ENCODE measurements at places on chromosomes 4 and X. TPM values are rescaled to one million over a fixed set of nuclear protein-coding genes. Genes with fewer than 3 reads are reported as not detected.

DNA sequence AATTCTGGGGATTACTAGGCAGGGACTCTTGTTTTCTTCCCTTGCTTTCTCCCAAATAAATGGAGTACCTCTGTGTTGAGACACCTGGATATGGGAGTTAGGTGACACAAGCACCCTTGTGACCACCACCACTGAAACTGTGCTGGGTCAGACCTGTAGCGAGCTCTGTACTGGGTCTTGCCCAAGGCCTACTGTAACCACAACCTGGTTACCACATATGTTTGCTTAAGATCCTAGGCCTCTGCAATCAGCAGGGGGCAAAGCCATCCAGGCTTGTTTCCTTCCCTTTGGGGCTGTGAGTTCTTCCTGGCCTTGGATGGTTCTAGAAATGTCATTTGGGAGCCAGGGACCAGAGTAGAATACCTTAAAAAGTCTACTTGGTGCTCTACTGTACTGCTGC lies 49.4 kb downstream of the LPAR4 start:
- DNase-seq = no peak

DNA sequence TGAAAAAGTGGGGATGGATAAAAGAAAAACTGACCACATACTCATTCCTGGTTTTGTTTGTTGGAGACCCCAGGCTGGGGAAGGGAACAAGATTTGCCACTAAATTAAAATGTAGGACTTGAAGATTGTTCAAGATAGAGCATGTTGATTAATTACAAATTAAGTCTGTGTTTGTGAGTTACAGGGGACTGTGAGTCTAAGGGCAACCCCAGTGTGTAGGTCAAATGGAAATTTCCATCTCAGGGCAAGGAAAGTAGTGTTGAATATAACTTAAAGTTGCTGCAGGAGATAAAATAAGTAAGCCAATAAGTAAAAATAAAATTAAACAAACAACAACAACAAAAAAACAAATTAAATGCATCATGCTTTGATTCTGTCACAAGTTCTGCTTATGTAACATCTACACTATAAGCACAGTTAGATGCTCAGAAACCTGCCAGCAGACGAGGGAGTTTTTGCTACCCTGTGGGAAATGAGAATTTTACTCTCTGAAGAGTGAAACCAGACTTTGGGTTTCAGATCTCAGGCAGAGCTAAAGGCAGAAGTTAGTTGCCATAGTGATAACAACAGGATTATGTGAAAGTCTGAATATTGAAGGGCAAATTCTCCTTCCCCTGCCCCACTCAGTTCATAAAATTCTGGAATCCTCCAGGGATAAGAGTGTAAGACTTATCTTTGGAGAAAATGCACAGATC lies 352.3 kb downstream of the GRXCR1 start:
- no peak for DNase-seq

GRCh38 chrX:45208121-45208856 lies 7.6 kb upstream of the DIPK2B start:
- DNase-seq = no peak

- DNase-seq = peak; percentile 57
Observed at GRCh38 chr4:30719454-30720020, 632 bp upstream of the PCDH7 start.

DNA sequence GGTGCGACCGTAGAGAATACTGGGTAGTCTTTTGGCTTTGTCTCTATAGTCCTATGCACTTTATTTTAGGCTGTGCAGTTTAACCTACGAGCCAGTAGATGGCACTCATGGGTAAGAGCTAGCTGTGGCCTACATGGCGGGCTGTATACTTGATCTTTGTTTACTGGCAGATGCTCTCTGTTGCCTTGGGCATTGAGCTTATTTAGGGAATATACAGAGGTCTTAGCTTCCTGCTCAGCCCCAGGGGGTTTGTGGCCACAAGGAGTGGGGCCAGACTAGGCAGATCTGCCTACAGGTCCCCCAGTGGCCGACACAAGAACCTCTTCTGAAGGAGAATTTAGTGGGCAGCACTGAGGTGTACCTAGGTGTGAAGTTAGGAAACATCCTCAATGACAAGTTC lies 227.6 kb upstream of the HDX start:
- DNase-seq = no peak

- no peak for DNase-seq
Observed at GRCh38 chrX:154038656-154039055, 19.0 kb upstream of the IRAK1 start.

DNA sequence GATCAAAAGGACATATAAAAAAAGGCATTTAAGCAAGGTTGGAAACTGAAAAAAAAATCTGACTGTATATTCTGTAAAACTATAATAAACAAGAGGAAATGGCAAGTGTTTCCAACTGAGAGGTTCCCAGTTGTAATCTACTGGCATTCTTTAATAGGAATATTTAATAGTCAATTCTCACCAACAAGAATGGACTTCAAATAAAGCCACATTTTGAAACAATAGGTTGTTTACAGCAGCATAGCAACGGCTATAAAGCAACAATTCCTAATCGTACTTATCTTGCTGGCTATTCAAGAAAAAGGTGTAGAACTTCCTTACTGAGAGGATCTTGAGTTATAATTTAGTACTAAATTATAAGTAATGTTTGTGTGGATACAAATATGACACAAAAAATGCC lies 75.5 kb downstream of the VEGFC start:
- no peak for DNase-seq

GRCh38 chr4:141845901-141846300 lies 209.5 kb downstream of the IL15 start:
- DNase-seq = no peak

GRCh38 chr4:143437937-143438336 lies 75.6 kb upstream of the SMARCA5 start:
- no peak for DNase-seq

DNA sequence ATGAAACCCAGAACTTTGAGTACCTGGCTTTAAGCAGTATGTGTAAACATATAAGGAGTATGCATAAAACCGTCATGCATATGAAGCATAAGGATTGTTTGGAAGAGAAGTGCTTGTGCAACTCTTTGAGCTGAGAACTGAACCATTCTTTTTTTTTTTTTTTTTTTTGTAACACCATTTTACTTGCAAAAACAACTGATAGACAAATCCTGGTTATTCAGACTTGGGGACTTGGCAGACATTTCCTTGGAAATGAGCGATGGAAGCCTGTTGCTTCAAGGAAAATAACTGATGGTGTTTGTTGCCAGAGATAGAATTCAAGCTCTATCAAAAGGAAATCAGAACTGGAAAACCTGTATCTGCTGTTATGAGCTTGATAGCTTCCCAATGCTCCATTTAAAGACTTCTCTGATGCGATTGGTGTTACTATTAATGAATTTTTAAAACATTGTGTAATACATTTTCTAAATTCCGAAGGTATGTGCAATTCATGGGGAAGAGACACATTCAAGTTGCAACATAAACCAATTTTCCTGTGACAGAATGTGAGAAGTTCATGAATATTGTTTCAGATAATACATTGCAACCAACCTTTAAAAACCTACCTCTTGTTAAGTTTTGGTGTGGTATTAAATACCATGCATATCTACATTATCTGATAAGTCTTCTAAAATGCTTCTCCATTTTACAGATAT lies 47.0 kb upstream of the FAT1 start:
- DNase-seq = no peak

DNA sequence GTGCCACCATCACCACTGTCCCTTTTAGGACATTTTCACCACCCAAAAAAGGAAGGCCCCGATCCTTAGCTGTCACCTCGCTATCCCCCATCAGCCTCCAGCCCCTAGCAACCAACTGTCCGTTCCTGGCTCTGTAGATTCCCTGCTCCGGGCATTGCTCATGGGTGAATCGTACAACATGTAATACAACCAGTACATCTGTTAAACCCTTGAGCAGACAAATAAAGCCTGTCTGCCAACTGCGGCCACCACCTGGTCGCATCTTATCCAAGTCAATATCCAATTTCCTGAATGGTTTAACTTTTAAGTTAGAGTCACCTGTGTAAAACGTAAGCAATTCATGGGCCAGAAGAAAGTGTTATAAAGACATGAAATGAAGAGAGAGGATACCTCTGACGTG lies 251.9 kb downstream of the AFAP1 start:
- DNase-seq = no peak

DNA sequence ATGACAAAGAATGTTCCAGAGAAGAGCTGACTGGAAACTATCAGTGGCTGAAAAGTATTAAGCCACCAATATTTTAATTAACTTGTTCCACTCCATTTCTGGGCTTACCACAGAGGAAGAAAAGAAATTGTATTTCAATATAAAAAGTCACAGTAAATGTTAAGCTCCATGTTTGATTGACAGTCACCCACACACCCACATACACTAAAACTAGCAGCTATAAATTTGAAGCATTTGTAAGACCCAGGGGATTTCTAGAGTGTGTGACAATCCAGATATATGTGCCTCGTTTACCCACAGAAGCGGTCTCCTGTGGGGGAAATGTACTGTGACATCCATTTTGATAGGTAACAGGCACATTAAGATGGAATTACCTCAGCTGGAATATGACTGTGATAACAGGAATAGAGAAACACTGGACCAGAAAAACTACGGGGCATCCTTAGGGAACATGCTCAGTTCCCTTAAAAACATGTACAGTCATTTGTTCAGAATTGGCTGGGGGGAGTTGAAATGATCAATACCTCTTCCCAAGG lies 39.0 kb upstream of the RASGEF1B start:
- no peak for DNase-seq

GRCh38 chr4:173436771-173437265 lies 37.9 kb upstream of the SCRG1 start:
- DNase-seq = no peak

- no peak for DNase-seq
Observed at GRCh38 chr4:66357316-66357715, 687.0 kb upstream of the EPHA5 start.

DNA sequence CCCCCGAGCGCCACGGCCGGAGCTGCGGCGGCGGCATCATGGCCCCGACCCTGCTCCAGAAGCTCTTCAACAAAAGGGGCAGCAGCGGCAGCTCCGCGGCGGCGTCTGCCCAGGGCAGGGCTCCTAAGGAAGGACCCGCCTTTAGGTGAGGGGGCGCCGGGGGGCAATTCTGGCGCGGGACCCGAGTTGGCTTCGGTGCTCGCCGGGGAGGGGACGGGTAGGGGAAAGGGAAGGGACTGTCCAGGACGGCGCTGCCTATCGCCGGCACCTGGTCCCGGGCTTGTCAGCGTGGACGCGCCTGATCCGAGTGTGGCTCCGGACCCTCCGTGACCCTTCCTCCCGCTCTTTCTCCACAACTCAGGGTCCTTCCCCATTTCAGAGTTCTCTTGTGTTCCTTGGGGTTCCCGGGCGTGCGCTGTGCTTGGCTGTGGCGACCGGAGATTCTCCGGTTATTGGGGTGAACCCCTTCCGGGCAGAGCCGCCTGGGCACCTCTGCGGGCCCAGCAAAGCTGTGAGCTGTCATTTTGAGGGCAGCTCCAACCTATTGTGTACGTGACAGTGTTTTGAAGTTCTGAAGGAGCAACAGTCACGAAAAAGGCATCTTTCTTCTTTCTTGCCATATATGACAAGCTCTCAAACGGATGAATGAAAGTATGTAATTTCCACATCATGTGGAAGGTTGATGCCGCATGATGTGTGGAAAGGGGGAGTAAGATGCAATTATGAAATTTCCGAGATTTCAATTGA lies 522 bp downstream of the FNIP2 start:
- DNase-seq = peak; percentile 53

GRCh38 chr4:88818631-88819470 lies 121.2 kb upstream of the NAP1L5 start:
- DNase-seq = peak; percentile 18

DNA sequence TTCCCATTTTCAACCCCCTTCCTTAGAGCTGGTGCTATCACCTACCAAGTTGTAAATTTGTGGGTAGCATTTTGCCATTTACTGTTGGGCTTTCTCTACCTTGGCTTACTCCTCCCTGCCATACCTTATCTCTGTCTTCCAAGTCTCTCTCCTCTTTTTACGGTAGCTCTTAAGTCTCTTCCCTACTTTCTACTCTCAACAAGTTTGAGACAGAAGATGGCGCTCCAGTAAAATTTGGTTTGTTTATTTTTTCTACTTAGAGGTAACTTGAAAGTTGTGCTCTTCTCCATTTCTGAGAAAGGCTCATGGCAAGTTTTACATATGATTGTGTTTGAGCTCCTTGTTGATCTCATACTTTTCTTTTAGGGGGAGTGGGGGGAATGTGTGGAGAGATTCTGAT lies 1508.1 kb downstream of the TECRL start:
- no peak for DNase-seq

- no peak for DNase-seq
Observed at GRCh38 chr4:112759313-112759712, 122.4 kb downstream of the LARP7 start.

DNA sequence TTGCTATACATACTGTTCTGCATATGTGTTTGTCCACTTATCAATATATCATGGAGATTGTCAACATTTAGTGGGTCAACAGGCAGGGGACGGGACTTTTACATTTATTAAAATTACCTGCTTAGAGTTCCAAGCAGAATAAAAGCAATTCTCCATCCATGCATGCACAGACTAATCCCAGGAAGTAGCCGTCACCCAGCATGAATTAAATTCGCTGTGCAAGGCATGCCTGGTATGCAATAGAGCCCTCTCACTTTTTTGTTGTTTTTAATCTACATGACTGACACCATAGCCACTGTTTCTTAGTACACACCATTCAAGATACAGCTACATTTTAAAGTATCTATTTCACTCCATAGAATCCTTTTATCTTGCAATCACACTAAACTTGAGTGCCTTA lies 108.9 kb downstream of the USP46 start:
- no peak for DNase-seq

DNA sequence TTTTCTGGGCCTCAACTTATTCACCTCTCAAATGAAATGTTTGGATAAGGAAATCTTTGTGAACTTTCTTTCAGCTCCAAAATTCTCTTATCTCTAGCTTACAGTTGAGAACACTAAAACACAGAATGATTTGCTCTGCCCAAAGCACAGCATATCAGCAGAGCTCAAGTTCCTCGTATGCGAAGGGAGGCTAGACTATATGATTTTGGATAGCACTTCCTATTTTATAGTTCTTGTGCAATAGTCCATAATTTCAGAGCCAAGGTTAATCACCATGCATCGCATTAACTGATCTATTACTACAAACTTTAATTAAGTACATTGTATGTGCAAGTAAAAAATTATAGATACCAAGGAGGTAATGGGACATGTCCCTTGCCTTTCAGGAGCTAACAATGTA lies 27.0 kb upstream of the KLHL13 start:
- no peak for DNase-seq

- DNase-seq = no peak
Observed at GRCh38 chrX:97328853-97329390, 445.2 kb downstream of the RPA4 start.

GRCh38 chrX:2576793-2577192 lies 76.0 kb upstream of the DHRSX start:
- DNase-seq = no peak

Gene ZBTB49
- 4.2 TPM for polyA plus RNA-seq

Gene H2BW2
- not detected for polyA plus RNA-seq

Gene RNF175
- polyA plus RNA-seq = 0.07 TPM

Gene UBE2D3
- polyA plus RNA-seq = 498 TPM

Gene SSX3
- polyA plus RNA-seq = not detected

Gene VGLL1
- not detected for polyA plus RNA-seq

Gene KLB
- polyA plus RNA-seq = 0.03 TPM

Gene IL3RA
- polyA plus RNA-seq = 3.4 TPM

Measured in psoas muscle (tissue), 8 donors.